Fibroblast of skin of scalp (primary cell): ENCODE measurements at places on chromosomes 4 and X.

DNA sequence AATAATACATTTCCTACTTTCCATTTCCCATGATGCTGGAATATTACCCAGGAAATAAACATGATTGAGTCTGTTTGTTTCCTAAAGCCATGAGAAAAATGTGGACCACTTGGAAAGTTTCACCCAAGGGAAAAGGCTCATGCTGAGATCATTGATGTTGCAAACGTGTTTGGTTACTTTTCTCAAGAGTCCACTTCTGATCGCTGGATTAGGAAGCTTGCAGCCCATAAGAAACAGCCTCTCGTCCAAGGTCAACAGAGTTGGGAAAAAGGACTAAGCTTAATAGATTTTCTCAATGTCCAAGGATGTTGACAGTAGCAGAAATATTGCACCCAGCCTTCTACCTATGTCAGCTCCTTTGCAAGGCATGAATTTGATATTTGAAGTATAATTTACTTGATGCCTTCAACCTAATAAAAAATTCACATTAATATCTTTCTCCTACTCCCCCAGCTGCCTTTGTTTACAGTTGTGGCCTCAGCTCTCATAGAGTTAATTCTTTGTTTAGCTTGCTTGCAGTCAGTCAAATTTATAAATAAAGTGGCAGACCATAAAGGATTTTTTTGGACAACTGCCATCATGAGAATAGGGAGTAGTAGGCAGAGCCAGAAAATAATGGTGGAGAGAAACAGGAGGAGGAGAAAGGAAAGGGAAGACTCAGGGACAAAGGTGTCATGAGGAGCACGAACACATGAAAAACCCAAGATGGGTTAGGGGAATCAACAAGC lies 65.6 kb upstream of the BLTP1 start:
- no peak for DNase-seq

- DNase-seq, result no peak
Measured at GRCh38 chr4:29066861-29067260, 1653.3 kb upstream of the PCDH7 start.

DNA sequence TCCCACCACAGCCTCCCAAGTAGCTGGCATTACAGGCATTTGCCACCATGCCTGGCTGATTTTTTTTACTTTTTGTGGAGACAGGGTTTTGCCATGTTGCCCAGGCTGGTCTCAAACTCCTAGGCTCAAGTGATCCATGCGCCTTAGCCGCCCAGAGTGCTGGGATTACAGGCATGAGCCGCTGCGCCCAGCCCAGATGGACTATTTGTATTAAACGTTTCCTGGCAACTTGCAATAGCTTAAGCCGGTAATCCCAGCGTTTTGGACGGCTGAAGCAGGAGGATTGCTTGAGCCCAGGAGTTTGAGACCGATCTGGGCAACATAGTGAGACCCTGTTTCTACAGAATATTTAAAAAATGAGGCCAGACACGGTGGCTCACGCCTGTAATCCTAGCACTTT lies 18.4 kb downstream of the UBE2K start:
- DNase-seq, result no peak

DNA sequence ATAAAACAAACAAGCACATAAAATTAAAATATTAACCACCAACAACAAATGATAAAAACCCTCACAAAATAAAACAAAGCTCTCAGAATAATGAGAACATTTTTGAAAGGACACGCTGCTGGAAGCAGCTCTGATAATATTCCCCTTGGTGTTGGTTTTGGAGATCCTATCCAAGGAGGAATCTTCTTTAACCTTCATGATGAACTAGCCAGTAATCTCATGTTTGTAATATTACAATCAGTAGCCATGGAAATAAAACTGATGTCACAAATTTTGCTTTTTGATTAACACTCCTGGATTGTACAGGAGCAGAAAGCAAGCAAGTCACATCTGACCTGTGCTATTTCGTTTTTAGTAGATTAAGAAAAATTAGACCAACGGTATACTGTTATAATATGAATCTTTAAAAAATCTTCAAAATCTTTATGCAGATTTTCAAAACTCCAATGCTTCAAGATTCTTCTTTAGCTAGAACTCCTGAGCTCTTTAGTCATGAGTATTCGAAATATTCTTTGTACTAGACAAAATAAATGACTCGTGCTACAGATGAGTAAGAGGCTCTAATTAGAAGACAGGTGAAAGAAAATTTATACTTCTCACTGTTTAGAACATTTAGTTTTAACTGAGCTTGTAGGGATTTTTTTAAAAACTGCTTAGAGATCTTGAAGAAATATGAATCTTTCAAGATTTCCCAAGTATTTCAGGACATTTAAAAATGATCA lies 154.1 kb downstream of the RASL11B start:
- DNase-seq, result no peak
